ENCODE measurements at places on chromosomes 1 and 21.

- DNase-seq: no peak
These were observed 105.7 kb upstream of the VAV3 start for GRCh38 chr1:108070662-108071061.

DNA sequence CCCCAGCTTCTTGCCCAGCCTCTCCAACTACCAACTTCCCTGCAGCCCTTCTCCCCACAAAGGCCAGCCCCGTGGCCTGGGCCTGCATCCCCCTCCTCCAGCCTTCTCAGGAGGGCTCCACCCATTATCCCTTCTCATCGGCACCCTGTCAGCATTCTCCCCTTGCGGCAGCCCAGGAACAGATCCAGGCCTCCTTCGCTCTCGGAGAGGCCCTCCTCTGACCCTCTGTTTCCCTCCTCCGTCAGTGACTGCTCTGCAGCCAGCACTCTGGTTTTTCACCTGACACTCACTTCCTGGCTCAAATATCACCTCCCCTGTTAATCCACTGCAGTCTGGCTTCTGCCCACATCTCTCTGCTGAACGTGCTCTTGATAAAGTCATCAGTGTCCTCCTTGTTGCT, 17.5 kb downstream of the ADGRB2 start:
- DNase-seq: peak; percentile 12

GRCh38 chr21:44337941-44338895, 972 bp downstream of the CFAP410 start:
- peak; percentile 44 for DNase-seq

GRCh38 chr1:54311506-54311905, 94.7 kb downstream of the SSBP3 start:
- DNase-seq: no peak

DNA sequence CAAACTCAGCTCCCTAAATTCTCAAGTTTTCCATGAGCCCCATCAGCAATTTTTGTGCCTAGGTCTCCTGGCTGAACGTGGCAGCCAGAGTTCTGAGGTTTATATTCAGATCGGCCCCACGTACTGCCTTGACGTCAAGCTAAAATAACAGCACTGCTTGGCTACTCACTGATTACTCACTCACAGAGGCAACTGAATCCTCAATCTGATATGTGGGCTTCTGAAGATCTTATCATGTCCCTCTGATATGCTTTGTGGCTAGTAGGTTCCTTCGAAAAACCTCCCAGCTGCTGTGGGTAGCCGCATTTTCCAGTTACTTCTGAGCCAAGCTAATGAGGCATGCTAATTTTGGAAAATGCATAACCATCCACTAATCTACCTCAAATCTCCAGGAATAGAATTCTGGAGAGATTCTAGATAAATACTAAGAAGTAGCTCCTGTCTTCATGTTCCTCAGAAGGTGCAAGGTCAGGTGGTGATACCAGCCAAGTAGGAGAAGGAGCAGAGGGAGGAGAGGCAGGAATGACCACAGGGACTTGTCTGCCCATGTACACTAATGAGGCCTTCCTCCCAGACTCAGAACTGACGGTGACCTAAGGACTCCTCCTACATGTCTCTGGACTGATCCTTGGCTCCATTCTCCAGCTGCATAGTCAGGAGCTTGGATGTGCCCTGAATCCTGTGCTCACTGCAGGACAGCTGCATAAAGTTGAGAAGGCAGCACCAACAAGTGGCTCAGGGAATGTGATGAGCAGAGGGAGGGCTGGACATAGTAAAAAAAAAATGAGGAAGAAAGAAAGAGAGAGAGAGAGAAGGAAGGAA, 263.7 kb downstream of the TNR start:
- DNase-seq: no peak

DNA sequence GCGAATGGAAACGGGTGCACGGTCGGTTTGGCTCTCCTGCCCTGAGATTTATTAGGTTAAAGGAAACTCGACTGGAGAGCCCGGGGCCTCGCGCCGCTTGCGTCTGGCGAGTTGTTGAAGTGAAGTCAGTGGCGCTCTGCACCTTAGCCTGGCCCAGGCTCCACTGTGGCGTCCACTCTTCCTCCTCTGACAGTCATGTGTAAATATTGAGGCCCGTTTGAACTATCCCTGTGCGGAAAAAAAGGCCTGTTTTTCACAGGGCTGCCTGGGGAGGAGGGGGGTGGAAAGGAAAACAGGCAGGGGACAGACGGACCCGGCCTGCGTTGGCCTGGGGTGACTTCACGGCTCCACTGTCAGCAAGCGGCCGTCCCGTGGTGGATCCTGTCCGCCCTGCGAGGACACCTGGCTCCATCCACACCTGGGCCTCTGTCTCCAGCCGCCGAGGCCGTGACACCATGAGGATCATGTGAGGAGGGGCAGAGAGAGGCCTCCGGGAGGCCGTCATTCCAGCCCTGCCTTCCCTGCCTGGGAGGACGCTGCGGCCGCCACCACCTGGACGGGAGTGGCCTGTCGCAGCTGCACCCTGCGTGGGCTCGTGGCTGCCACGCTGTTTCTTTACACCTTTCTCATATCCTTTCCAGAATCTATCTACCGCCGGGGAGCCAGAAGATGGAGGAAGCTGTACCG, 59.8 kb downstream of the FAAP20 start:
- DNase-seq: no peak

GRCh38 chr1:9822897-9823692, 670 bp downstream of the CLSTN1 start:
- peak; percentile 89 for DNase-seq

DNA sequence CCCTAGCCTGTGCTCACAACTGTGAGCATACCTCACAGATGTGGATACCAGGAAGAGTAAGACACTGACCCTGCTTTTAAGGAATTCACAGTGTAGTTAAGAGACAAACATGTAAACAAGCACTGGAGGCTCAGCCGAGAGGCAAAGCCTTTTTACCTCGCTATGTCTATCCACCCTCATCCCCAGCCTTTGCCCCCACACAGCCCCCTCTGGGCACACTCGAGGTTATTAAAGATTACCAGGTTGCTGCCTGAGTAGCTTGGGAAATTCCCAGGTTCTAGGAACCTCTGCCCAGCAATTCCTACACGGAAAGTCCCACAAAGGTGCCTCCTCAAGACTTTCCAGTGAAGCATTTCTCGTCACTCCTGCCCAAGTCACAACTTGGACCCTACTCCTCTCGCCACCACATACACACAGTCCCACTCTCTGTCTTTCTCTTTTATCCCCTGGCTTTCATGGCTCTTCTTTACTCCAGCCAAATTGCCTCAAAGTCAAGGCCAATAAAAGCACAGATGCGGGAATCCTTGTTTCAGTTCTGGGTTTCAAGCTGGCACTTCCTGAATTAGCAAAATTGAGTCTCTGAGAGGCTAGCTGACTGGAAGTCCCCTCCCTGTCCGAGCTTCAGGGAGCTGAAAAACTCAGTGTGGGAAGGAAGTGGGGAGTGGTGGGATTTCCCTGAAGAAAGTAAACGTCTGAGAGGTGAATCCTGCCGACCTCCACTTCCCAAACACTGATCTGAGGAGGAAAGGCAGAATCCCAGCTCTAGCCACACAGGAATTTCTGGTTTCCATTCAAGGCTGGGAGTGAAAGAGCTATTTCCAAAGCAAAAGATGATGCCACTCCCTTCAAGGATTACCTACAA, 7.6 kb downstream of the DENND2D start:
- DNase-seq: no peak

DNA sequence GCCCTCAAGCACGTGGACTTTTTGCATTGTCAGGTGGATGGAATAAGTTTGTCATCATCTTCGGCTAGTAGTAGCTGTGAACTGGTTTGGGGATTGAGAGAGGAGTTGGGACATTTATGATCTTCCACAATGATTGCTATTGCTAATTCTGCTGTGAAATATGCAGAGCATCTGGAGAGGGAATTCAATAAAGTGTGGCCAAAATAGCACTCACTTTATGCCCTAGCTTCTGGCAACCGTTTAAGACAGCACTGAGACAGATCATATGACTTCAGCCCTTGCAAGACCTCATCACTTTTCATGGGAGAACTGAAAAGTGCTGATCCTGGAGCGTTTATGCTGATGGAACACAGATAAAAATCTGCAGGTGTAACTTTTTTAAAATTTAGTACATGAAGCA, 360.8 kb downstream of the GPATCH2 start:
- no peak for DNase-seq

DNA sequence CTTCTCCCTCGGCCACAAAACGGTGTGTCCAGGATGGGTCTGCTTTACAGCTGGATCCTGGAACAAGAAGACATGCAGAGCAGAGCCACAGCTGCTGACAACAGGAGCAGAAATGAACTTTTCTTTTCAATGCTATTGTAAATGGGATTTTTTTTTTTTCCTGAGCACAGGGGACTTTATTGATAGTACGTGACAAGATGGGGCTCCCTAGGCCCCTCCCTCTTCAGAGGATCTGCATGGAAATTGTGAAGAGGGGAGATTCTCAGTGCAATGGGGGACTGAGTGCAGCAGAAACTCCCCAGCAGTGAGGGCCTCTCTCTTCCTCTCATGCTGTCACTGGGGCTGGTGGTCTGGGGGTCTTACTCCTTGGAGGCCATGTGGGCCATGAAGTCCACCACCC, 40.8 kb upstream of the CD2 start:
- DNase-seq: no peak

DNA sequence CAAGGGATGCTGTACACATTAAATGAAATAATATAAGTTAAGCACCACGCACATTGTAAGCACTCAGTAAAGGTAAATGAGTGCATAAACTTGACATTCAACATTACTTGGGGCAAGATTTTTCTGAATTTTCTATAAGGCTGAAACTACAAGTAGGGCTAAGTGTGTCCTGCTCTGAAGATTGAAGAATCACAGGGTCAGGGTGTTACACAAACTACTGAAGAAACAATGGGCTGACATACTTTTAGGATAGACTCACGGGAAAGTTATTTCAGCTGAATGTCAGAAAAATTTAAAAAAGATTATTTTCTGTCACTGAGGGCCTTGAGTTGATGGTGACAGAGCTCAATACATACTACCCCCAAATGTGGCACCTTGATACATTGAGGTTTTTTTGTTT, 644.2 kb upstream of the PLXNA2 start:
- no peak for DNase-seq

- DNase-seq: no peak
These were observed 3.9 kb downstream of the PGD start for GRCh38 chr1:10402729-10403274.

GRCh38 chr1:230291731-230292620, 134.2 kb downstream of the PGBD5 start:
- DNase-seq: peak; percentile 62

DNA sequence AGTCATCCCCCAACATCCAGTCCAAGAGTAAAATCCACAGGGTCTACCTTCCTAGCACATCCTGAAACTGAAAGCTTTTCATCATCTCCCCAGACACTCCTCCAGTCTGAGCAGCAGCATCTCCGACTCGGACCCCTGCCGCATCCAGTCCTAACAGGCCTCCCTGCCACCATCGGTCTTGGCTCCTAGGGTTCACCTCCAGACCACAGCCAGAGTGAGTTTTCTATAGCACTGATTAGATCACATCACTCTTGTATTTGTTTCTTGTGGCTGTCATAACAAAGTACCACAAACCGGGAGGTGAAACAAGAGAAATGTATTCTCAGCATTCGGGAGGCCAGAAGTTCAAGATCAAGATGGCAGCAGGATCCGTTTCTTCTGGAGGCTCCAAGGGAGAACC, 187.8 kb downstream of the TOMM20 start:
- no peak for DNase-seq

- no peak for DNase-seq
These were observed 386.6 kb downstream of the MATN1 start for GRCh38 chr1:30336550-30337323.

GRCh38 chr1:156811168-156811567, 5.5 kb downstream of the SH2D2A start:
- DNase-seq: no peak

- DNase-seq: no peak
These were observed 10.6 kb downstream of the URB1 start for GRCh38 chr21:32382108-32382644.

DNA sequence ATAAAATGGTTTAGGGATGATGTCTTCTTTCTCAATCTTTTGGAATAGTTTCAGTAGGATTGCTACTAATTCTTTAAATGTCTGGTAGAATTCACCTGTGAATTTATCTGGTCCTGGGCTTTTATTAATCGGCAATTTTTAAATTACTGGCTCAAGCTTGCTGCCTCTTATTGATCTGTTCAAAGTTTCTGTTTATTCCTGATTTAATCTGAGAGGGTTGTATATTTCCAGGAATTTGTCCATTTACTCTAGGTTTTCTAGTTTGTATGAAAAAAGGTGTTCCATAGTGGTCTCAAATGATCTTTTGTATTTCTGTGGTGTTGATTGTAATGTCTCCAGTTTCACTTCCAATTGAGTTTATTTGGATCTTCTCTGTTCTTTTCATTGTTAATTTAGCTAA, 617.8 kb downstream of the LTN1 start:
- no peak for DNase-seq

DNA sequence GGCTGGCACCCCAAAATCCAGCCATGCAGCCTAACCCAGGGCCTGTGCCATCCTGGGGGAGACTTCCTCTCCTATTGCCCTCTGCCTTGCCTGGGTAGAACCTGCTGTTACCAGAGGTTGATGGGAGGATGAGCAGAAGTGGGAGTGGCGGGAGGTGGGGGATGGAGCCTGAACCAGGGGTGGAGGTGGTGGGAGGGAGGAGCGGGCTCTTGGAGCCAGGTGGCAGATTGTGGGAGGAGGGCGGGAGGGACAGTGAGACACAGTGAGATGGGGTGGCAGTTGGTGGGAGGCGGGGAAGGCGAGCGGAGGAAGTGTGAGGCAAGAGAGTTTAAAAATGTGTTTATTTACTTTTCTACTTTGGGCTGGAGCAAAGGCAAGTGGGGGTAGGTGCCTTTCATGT, 87.3 kb downstream of the KCNJ6 start:
- DNase-seq: peak; percentile 91

DNA sequence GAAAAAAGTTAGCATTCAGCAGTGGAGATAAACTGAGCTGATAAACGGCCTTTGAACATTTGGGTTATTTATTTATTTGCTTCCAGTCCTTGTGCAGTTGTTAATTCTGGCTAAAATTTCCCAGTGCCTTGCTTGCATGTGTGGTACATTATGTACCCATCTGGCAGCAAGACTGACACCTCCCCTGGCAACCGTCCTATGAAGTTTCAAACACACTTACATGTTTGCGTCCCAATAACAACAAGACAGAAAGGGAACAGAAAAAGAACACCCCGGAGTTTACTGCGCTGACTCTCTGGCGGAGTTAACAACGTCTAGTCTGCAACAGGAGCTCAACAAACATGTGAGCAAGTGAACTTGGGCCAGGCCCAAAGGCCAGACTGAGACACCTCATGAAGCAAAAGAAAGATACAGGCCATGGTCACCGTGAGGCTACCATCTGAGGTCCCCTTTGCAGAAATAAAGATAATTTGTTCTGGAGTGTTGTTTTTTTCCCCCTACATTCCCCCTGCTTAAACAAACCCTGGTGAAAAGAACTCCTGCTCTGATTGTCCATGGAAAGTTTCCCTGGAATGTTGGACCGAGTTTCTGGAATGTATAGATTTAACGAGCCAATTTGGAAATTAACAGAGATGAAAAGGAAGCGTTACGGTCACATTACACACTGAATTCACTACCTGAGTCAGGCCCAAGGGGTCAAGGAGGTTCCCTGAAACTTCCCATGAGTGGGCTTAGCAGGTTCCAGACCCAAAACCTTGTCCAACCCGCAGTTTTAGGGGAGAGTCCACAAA, 33.4 kb downstream of the TRABD2B start:
- no peak for DNase-seq

GRCh38 chr1:191541758-191542157, 616.5 kb upstream of the RGS18 start:
- no peak for DNase-seq

GRCh38 chr21:33189824-33190223, 39.9 kb upstream of the IFNAR2 start:
- DNase-seq: peak; percentile 32

- DNase-seq: no peak
These were observed 121.8 kb upstream of the SLC44A3 start for GRCh38 chr1:94698356-94698755.
